ENCODE measurements at places on chromosomes 1 and 21.
A peak's percentile ranks its signal among the peaks of the same experiment; 100 is the strongest.

- DNase-seq, result no peak
These were observed 32.4 kb downstream of the IER5 start for GRCh38 chr1:181120924-181121323.

- no peak for DNase-seq
These were observed 5.9 kb upstream of the TTC4 start for GRCh38 chr1:54709547-54710292.

DNA sequence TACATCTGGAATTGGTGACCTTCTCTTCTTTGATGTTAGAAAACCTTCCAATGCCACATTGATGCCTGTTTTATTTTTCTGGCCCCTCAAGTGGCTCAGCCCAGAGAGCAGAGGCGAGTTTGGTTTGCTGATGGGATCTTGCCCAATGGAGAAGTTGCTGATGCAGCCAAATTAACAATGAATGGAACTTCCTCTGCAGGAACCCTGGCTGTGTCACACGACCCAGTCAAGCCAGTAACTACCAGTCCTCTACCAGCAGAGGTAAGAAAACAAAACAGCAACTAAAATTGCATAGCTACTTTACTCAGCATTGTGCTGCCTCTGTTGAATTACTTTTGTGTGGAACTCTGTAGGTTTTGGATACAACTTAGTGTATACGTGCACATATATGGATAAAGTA lies 97.6 kb downstream of the CC2D1B start:
- no peak for DNase-seq

DNA sequence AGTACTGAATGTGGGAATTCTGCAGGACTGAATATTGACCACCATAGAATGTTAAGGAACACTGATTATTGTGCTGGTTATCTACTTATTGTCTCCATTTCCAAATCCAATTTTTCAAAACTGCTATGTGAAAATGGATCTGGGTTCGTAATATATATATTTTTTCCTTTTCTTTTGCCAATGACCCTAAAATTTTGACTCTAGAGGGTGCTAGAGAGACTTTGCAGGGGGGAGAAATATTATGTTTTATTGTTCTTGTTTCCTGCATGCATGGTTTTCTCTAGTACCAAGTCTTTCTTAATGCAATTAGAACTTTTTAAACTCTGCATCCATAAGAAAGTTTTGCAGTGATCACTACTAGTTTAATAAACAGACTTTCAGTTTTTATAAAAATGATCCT lies 1256.9 kb downstream of the BRINP3 start:
- DNase-seq, result no peak

DNA sequence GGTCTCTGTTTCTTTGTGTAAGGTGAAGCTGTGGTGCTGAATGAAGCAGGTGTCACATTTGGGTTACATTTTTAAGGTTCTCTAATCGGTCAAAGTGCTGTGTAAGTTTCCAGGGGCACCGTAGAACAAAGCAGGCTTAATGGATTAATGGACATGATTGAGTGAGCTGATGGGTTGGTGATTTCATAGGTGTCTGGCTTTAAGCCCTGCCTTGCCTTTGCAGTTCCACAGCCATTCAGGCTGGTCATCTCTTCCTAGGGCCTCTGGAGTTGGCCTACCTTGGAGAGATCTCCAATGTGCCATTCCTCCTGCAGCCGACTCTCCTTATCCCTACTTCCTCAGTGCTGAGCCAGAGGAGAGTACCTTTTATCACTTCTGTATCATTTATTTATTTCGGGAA lies 15.2 kb downstream of the GALNT2 start:
- DNase-seq, result no peak

GRCh38 chr1:156903328-156904091 lies 10.0 kb downstream of the PEAR1 start:
- DNase-seq, result no peak

DNA sequence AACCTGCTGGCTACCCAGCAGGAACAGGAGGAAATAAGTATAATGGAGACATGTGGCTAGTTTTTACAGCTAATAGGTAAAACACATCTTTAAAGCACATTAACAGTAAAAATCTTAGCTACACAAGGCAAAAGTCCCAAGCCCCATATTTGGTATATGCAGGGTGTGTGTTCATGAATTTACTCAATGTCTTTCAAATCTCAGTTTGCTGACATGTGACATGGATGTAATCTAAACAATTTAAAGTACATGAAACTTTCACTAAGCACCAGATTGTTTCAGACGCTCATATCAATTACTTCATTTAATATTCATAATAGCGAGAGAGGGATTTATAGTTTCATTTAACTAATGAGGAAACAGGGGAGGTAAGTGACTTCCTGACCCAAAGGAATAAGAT lies 3.9 kb downstream of the TACSTD2 start:
- DNase-seq, result no peak

GRCh38 chr1:40251456-40251855 lies 3.7 kb downstream of the TMCO2 start:
- DNase-seq, result no peak

DNA sequence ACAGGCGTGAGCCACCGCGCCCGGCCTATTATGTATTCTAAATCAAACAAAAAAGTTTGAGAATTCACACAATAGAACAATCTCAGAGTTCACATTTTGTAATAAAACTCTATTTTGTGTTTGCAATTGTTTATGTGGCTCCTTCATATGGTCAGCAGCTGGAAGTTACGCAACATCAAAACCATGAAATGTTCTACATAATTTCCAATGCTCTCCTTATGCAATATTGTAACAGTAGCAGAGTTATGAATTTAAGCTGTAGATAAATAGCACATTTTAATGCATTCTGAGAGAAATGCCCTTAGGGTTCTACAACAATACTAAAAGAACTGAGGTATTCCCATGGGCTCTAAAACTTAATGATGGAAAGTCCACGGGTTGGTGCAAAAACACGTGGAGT lies 62.3 kb upstream of the COL11A1 start:
- no peak for DNase-seq

DNA sequence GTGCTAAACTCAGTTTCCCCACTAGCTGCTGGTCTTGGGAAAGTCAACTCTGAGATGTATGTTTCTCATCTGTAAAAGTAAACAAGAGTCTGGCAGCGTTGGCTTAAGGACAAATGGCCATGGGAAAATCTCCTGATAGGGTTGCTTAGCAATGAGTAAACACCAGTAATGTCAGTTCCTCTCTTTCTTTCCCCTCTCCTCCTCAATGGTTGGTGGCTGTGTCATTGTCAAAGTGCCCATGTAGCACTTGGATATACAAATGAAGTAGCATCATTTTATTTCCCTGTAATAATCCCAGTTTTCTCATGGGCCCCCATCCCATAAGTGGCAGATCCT lies 2.2 kb upstream of the FYB2 start:
- DNase-seq, result no peak

DNA sequence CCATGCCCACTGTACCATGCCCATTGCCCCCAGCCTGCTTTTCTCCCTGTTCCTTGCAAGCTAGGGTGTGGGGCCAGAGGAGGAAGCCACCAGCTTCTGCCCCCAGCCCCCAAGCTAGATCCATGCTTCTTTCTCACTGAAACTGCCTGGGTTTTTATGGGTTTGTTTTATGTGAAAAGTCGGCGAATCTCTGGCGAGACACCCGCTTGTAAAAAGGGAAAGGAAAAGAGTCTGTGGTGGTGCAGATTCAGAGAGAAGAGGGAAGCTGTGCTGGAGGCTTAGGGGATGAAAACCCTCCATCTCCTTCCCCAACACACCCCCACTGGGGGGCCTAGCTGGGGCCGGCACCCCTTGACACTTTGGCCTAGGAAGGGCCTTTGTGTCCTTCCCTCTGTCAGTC lies 26.2 kb downstream of the GRHL3 start:
- no peak for DNase-seq

GRCh38 chr21:39359382-39359781 lies 10.5 kb upstream of the HMGN1 start:
- DNase-seq, result no peak

- DNase-seq, result peak; percentile 39
These were observed at the start of gene ZDHHC18 for GRCh38 chr1:26826261-26827105. Gene ZDHHC18, plus strand, starts transcription at chr1:26826688. Its CDS starts 117 bp downstream, at chr1:26826805.

GRCh38 chr1:22550021-22550420 lies 13.3 kb upstream of the EPHA8 start:
- no peak for DNase-seq

GRCh38 chr1:169484683-169485430 lies 887 bp downstream of the SLC19A2 start:
- peak; percentile 38 for DNase-seq

GRCh38 chr1:24745711-24746413 lies 615 bp downstream of the CLIC4 start:
- DNase-seq, result peak; percentile 57

DNA sequence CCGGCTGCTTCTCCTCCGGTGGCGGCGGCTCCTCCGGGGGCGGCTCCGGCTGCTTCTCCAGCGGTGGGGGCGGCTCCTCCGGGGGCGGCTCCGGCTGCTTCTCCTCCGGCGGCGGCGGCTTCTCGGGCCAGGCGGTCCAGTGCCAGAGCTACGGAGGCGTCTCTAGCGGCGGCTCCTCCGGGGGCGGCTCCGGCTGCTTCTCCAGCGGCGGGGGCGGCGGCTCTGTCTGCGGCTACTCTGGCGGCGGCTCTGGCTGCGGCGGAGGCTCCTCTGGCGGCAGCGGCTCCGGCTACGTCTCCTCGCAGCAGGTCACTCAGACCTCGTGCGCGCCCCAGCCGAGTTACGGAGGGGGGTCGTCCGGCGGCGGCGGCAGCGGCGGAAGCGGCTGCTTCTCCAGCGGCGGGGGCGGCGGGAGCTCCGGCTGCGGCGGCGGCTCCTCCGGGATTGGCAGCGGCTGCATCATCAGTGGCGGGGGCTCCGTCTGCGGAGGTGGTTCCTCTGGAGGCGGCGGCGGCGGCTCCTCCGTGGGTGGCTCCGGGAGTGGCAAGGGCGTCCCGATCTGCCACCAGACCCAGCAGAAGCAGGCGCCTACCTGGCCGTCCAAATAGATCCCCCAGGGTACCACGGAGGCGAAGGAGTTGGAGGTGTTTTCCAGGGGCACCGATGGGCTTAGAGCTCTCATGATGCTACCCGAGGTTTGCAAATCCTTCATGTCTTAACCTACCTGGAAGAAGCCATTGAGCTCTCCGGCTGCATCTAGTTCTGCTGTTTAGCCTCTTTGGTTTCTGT lies 2.0 kb downstream of the LORICRIN start:
- DNase-seq, result no peak

GRCh38 chr1:61844006-61844405 lies 101.7 kb downstream of the PATJ start:
- no peak for DNase-seq

- no peak for DNase-seq
These were observed 58.6 kb downstream of the CACNA1E start for GRCh38 chr1:181541947-181542346.

DNA sequence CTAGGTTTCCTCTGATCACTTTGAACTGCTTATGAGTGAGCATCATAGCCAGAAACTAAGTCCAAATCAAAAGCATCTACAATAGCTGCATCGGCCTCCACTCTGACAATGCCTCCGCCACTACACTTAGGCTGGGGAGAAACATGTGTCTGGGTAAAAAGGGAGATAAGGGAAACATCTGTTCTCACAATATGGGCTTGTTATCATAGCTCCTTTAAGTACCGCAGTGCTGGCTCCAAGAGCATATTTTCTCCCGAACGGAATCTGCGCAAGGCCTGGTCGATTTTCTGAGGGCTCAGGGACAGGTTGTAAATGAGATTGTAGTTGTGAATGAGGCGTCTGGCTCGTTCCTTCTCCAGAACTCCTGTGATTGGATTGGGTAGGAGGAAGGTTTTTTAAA lies 63.9 kb upstream of the CYP2J2 start:
- DNase-seq, result no peak

GRCh38 chr1:112687361-112687760 lies 12.9 kb downstream of the MOV10 start:
- no peak for DNase-seq

GRCh38 chr21:35168735-35169134 lies 119.6 kb upstream of the RUNX1 start:
- DNase-seq, result no peak

- DNase-seq, result no peak
These were observed 141.7 kb downstream of the PHTF1 start for GRCh38 chr1:113617438-113618141.

DNA sequence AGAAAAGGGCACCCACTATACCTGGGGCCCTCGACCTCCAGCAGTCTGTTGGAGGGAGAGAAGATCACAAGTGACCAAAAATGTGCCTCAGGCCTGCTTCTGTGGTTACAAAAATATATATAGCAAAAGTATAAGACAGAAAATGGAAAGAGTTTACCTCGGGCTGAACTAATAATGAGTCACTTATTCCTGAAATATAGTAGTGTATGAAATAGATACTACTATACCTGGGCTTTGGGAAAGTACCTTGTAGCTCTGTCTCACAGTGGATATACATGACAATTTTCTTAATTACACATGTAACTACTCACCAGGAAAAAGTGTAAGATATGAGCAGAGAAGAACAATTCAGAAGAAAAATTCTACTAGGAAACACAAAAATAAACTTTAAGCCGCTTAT lies 7.3 kb upstream of the APCS start:
- no peak for DNase-seq

DNA sequence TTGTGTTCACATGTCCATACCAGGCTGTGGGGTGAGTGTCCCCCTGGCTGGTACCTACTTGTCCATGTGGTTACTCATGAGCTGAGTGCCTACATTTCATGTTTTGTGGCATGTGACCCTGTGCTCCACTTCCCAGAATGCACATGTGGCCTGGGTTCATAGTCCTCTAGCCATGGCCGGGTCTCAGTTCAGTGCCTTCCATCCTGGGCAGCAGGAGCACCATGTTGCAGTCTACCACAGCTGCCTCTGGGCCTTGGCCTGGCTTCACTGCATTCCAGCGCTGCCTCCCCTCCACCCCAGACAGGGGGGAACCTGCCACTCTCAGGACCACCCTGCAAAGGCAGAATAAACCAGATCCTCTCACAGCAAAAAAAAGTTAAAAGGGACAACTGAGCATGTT lies 5.5 kb downstream of the CEPT1 start:
- DNase-seq, result no peak

GRCh38 chr21:31943561-31943960 lies 70.7 kb downstream of the HUNK start:
- no peak for DNase-seq

DNA sequence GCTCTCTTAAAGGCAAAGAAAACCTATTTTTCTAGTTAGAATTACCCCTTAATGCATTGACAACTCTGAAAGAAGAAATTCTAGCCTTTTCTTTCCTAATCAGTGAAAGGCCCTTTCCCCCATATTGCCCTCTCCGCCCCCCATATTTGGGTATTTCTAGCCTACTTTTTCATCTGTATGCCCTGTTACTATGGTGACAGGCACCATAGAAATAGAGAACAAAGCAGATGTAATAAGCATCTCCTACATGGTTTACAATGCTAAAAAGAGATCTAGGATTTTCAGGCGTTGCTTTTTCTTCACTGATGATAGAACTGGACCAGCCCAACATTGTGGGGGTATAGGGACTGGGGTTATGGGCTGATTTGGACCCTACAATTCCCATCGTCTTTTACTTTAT lies 14.5 kb downstream of the LRRC8B start:
- no peak for DNase-seq

GRCh38 chr1:61109910-61110309 lies 27.5 kb downstream of the NFIA start:
- no peak for DNase-seq

GRCh38 chr1:2437617-2438016 lies 25.3 kb upstream of the PEX10 start:
- DNase-seq, result no peak

- no peak for DNase-seq
These were observed 18.7 kb downstream of the LRRC3 start for GRCh38 chr21:44473915-44474555.

GRCh38 chr1:109283748-109284600 lies 1.0 kb upstream of the PSRC1 start:
- no peak for DNase-seq

GRCh38 chr1:164417016-164417704 lies 141.8 kb upstream of the PBX1 start:
- no peak for DNase-seq

- no peak for DNase-seq
These were observed 232.6 kb downstream of the SRGAP2C start for GRCh38 chr1:121417325-121417923.

Data from A549 (cell line).